NCI-H1092 (cell line): ENCODE measurements at places on chromosomes 11 and 22.

DNA sequence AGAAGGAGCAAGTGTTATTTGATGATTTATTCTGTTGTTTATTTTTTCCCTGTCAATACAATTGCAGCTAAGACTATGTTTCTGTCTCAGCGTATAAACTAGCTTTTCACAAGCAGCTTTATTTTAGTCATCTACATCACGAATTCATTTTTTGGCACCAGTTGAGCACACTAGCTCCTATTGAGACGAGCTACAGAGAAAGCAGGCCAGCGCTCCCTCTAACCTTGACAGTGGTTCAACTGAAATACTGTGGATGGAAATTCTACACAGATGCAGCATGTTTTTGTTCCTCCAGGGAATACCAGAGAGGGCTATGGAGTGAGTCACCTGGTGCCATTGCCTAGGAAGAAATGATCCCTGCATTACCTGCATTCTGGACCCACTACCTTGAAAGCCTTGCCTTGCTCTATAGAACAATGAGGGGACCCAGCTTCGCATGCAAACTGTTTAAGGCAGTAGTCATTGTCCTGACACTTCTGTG lies 108.2 kb upstream of the ARHGAP42 start:
- no peak for DNase-seq

- no peak for DNase-seq
Measured at GRCh38 chr11:10600570-10601248, 32.2 kb upstream of the LYVE1 start.

DNA sequence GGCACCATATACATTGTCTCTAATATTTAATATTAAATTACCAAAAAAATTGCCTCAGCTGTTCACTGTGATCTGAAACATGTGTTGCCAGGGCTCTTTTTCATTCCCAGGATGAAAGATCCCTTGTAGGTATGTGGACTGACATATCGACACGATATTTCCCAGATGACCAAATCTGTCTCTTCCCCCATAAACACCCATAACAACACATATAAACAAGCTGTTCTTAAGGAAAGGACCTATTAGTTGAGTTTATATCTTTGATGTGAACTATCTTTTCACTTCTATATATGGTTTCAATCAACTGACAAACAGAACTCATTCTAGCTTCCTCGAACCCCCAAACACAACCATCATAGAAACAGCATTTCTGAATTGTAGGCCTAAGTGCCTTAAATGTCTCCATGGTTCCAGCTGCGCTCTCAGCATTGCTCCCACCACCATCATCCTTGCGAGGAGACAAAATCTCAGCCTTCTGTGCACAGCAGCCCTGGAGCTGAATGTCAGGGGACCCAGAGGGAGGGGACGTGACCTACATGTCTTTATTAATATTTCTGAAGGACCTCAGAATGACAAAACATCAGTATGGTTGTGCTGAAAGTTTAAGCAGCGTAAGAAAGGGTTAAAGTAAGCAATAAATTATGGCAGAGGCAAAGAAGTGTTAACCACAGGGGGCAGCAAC lies 67.0 kb downstream of the ETS1 start:
- DNase-seq = no peak

- DNase-seq = no peak
Measured at GRCh38 chr11:6096417-6096816, 11.1 kb upstream of the OR56B4 start.

GRCh38 chr11:14619603-14620531 lies 23.7 kb upstream of the PDE3B start:
- no peak for DNase-seq

- no peak for DNase-seq
Measured at GRCh38 chr11:67271541-67272284, 5.4 kb downstream of the GRK2 start.

- no peak for DNase-seq
Measured at GRCh38 chr11:71282581-71283351, 30.4 kb upstream of the SHANK2 start.

DNA sequence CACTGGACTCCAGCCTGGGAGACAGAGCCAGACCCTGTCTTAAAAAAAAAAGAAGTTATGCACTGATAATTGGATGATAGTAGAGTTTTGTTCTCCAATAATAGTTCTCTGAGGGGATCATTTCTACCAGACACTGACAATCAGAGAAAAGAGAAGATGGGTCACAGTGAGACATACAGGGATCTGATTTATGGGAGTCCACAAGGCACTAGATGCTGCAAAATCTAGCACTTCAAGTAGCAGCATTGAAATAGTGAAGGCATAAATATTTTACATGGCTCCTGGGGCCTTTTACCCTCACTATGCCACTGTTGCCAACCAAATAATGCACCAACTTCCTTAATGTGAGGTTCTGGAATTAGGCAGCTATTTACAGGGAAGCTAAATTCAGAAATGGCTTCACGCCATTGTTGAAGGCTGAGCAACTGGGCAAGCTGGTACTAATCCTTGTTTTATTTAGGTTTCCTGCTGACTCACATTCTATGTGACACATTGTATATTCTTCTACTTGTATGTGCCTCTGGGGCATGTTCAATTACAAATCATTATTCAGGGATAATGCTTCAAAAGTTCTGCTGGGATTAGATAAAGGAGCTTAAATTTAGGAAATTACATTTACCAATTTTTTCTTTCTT lies 38.2 kb upstream of the ABTB2 start:
- no peak for DNase-seq

DNA sequence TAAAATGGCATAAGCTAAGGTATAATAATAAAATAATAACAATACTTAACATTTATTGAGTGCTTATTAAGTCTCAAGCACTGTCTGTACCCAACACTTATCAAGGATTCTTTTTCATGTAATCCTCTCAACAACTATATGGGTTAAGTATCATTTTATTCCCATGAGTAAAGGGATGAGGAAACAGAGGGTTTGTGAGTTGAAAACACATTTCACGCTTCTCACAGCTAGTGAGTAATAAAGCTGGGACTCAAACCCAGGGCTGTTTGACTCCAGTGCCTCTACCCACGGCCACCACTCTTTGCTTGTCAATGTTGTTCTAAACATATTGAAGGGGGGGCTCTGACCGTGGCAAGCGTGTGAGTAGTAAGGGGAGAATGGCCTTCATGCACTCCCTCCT lies 8.7 kb downstream of the CD3E start:
- DNase-seq = no peak

- no peak for DNase-seq
Measured at GRCh38 chr11:19647816-19648215, 64.8 kb upstream of the NAV2 start.

DNA sequence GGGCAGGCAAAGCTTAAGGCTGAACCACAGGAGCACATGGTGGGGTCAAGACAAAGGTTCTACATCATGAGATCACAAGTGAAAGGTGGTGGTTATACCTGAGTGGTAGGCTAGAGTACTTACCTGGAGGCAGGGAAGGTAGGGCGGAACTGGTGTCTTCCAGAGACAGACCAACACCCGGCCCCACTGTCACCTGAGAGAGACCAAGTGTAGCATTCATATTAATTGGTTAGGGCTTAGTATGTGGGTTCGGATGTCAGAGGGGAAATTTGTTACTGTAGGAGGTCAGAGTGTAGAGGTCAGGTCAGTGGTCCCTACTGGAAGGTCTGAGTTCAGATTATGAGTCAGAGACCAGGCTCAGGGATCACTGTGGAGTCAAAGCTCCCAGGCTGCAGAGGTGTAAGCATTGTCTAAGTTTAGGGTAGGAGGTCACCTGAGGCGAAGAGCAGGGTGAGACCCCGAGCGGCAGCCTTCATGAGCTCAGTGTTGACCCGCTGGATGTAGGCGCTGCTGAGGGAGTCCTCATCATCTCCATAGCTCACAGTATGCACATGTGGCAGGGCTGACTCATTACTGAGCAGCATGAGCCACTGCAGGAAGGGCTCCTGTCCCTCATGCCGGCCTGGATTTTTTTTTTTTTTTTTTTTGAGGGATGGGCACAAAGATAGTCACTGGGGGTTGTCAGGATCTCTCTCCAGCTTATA lies 3.2 kb downstream of the TPP1 start:
- DNase-seq = no peak
